ENCODE measurements at places on chromosomes 11 and 22.

DNA sequence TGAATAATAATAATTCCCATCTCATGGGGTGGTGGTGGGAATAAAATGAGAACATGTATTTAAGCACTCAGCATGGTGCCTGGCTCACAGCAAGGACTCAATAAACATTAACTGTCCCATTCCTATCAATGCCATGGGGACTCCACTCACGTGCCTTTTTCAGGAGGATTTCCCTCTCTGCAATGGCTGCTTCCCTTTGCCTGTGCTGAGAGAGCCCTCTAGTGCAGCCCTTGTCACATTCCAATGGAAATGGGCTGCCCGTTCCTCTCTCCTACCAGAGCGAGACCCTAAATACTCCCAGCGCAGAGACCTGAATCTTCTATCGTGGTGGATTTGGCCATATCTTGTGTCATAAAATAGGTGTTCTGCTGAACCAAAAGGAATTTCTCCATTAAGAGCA is 621.5 kb upstream of the B3GAT1 start:
- DNase-seq: no peak

- DNase-seq: no peak
Measured at GRCh38 chr11:72036687-72037086, 38.0 kb downstream of the IL18BP start.

DNA sequence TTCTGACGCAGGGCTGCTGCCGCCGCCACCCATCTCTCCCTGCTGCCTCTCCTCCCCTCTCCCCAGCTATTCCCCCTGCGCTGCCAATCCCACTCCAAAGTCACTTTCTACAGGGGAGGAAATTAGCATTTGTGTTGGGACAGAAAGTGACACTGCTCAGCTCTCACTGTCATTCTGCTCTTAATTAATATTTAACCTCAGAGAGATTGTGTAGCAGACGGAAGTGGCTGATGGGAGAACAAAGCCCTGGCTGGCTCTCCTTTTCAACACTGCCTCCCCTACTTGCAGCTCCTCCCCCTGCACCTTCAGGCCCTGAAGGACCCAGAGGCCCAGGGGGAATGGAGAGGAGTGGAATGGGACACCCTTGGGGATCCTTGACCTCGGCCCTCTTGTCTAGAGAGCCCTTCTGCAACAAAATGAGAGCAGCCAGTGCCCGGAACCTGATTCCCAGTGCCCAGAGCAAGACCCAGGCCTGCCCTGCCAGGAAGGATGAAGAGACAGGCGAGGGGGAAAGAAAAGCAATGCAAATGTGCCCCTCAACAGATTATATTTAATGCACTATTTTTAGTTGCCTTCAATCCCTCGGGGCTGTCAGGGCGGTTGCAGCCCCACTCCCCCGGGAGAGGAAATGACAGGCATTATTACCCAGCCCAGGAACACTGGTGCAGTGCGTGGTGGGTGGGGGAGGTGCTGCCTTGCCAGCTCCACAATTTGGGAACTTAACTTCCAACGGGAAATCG is 14.6 kb upstream of the NRGN start:
- DNase-seq: no peak

DNA sequence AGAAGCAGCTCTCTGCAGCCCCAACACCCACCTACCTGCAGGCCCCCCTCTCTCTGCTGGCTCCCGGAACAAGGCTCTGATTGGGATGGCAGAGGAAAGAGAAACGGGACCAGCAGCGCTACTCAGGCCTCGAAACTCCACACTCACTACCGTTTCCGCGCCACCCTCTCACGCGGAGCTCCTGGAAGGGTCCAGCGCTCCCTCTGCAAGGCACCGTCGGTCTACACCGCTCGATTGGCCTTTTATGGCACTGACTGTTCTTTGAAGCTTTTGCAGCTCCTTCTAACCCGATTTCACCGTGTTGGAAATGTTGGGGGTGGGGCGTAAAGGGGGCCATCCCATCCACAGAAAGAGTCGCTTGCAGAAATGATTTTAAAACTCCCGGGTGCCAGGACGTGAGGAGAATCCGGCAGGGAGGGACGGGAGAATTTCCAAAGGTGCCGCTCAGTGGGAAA is 323 bp upstream of the PANX1 start:
- DNase-seq: peak; percentile 21

DNA sequence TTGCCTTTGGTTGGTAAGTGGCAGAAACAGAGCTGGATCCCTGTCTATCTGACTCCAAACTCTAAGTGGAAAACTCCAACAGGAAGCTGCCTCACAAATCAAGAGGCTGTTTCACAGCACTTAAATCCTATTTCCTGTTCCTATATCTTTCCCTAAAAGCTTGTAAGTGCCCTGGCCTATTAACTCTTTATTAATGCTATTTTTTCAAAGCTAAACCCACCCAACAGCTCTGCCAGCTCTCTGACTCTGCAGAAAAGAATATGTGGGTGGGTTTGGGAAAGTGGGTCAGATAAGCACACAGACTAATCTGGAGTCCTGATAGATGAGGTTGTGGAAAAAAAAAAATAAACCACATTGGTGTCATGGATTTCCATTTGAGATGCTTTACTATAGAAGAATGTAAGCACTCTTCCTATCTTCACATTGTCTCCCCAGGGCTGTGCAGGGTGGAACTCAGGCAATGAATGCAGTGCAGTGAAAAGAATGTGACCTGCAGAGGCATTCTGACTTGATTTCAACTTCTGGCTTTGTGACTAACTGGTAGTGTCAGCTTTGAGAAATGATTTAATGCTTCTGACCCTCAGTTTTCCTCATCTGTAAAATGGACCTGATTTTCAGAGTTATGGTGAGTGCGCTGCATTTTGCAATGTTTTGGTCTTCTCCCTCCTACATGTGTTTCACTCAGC is 125.6 kb downstream of the AASDHPPT start:
- no peak for DNase-seq

DNA sequence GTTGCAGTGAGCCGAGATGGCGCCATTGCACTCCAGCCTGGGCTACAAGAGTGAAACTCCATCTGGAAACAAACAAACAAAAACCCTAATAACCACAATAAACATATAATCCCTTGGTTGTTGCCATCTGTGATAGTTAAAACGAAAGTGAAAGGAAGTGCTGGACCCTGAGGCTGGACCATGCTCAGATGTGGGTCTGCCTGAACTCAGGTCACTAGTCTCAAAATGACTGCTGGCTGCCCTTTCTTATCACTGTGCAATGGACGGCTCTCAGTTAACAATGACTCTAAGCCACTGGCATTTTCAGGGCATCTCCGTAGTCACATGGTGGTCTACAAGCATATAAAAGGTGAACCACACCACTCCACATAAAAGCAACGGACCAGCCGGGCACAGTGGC is 48.2 kb upstream of the FTH1 start:
- no peak for DNase-seq

GRCh38 chr11:60953781-60954180 is 1.8 kb upstream of the SLC15A3 start:
- no peak for DNase-seq

DNA sequence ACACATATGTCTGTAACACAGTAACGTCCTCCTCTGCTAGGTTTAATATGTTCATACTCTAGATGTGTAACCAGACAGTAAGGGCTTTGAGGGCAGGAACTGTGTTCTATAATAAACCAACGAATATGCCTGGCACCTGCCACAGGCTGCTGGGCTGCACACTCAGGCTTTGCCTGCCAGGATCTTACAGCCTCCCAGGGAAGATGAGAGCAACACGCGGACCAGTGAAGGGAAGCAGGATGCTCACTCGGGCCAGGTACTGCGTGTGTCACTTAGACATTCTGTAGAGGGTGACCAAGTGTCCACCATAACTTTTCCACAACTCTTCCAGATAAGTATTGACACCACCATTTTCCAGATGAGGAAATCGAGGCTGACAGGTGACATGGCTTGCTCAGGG is 21.7 kb upstream of the BAIAP2L2 start:
- DNase-seq: no peak

DNA sequence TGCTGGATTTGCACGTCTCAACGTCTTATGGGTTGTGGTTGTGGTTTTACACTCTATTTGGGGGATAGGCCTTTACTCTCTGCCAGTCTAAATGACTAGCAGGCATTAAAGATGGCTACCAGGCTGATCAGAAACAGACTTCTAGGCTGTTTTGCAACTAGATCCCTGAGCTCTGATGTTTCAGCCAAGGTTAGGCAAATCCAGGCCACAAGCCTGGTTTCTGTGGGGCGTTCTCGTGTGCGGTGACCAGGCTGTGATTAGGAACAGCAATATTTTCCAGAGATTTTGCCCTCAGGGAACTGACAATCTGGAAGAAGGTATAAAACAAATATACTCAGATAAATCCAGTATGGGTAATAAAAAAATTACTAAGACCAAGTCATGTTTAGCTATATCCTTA is 502.4 kb downstream of the INSC start:
- no peak for DNase-seq

- DNase-seq: no peak
Measured at GRCh38 chr11:43376594-43376993, 17.9 kb downstream of the TTC17 start.

DNA sequence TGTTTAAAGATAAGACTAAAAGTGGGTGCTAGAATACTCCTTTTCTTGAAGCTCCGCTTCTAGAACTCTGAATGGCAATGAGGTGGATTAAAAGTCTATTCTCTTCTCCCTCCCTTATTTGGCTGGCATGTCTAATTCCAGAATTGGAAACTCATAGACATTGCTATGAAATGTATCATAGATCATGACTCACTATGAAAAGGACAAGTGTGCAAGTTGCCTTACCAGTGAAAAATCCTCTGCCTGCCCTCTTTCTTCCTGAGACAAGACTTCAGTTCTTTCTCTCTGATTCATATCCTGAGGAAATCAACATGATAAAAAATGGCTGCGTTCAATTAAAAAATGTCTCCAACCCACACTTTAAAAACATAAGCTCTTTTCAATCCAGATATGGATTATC is 73.2 kb upstream of the BLID start:
- no peak for DNase-seq

DNA sequence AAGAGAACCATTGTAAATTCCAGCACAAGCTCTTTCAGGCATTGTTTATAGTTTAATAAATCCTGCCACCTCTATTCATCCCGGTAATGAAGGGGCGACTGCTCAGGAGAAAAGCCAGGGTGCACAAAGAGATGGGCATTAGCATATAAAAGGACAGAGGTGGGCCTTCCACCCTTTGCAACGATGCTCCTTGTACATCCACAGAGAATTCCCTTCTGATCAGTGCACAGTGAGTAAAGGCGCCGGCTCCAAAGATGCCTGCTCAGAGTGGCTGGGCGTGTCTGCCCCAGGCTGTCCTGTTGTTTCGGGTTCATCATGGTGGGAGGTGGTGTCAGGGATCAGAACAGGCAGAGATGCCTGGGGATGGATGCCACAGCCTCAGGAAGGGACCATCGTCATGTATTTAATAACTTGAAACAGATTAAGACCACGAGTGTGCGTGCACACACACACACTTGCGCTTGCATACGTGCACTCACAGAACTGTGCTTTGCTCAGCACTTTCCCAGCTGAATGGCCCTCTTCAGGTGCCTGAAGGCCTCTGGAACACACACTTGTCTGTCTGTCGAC is 305.0 kb downstream of the TBC1D22A start:
- DNase-seq: no peak

DNA sequence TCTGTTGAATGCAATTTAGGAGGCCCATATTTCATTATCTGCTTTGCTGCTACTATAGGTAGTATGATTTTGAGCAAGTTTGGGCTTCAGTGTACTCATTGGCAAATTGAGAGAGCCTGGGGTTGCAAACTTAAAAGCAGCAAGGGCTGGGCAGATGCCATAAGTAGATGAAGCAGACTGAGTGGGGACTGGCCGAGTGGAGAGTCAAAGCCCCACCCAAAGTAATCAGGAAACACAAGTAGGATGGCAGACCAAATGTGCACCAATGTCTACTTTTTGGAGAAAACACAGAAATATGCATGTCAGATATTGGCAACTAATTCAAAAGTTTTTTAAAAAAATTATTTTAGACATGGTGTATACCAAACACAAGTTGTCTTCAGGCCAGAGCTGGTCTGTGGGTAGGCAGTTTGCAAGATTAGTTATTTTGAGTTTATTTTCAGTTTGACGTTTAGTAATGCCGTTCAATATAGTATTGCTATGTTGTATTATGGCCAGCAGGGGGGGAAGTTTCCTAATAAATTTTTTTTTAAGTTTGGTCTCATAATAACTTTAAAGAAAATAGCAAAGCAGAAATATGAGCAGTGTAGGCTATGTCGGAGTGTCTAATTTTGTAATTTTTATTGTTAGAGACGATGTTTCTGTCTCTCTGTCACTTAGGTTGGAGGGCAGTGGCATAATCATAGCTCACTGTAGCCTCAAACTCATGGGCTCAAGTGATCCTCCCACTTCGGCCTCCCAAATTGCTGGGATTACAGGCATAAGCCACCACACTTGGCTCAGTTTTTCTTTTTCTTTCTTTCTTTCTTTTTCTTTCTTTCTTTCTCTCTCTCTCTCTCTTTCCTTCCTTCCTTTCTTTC is 105.1 kb downstream of the HIPK3 start:
- DNase-seq: peak; percentile 68

DNA sequence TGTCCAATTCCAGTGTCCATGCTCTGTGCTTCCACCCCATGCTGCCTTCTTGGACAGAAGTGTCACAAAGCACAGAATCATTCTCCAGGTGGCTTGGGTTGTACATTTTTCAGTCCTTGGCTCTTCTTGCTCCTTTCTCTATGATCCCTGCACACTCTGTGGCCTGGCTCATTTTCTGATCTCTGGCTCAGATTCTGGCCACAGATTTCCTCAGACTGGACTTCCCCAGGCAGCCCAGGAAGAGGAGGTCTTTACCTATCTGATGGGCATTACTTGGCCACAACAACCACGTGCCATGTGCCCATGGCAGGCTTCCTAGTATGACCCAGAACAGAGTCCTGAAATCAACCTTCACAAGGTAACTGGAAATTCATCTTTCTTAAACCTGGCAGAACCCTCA is 27.2 kb downstream of the SYTL2 start:
- no peak for DNase-seq

DNA sequence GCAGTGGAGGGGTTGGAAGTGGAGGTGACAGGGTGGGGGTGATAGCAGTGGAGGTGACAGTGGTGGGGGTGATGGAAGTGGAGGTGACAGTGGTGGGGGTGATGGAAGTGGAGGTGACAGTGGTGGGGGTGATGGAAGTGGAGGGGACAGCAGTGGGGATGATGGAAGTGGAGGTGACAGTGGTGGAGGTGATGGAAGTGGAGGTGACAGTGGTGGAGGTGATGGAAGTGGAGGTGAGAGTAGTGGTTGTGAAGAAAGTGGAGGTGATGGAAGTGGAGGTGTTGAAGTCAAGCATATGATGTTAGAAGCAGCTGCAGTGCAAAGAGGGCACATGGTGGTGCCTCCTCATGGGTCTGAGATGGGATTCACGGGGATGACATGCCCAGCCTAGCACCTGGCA is 141.5 kb downstream of the CACNA1I start:
- no peak for DNase-seq

- DNase-seq: peak; percentile 21
Measured at GRCh38 chr11:95229993-95230809, 801 bp downstream of the SESN3 start.

DNA sequence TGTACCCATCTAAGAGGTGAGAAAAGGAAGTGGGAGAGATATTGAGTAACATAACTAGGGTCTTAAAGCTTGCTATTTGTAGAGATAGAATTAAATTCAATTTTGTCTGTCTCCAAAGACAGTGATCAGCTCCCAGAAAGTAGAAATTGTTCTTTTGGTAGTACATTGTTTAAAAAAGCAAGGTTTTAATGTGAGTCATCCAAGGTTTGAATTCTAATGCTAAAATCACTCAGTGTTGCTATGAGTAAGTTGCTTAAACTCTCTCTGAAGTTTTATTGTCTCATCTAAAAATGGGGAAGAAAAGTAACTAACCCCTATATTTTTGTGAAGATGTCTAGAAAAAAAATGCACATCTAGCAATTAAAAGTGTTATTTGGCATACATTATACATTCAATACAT is 1004.5 kb upstream of the CCDC90B start:
- no peak for DNase-seq
